NB4 (cell line): ENCODE measurements at places on chromosomes 3 and 15.
A peak's percentile ranks its signal among the peaks of the same experiment; 100 is the strongest.

- DNase-seq, result no peak
Measured at GRCh38 chr15:82852941-82853561, 43.6 kb downstream of the WHAMM start.

- no peak for DNase-seq
Measured at GRCh38 chr3:59644479-59645402, 594.9 kb upstream of the CFAP20DC start.

DNA sequence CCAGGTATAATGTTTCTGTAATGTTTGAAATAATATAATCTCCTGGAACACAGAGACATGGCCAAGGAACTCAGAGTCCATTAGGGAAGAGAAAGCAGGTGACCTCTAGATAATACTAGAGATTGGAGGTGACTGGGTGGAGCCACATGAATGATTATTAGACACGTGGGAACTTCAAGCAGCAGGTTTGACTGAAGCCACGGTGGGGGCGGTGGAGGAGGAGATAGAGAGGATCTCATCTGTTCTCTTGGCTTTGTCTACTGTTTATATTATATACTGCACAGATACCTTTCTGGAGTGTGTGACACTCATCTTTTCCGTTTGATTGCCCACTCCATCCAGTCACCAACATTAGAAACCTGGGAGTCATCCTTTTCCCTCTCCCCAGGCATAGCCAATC lies 33.7 kb downstream of the KIF7 start:
- DNase-seq, result no peak

DNA sequence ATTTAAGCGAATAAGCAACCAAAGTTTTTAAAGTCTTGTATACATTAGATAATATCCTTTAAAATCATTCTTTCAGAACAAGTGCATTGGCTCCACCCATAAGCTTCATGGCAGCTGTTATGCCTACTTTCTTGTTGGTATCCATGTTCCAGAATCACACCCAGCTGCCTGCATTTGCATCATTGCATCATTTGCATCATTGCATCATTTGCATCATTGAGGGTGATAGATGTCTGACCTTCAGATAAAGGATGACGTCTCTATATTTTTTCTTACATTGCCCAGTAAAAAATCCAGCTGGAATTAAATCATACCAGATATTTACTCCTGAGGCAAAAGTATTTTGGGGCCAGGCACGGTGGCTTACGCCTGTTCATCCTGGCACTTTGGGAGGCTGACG lies 42.3 kb downstream of the SLC12A1 start:
- DNase-seq, result no peak

DNA sequence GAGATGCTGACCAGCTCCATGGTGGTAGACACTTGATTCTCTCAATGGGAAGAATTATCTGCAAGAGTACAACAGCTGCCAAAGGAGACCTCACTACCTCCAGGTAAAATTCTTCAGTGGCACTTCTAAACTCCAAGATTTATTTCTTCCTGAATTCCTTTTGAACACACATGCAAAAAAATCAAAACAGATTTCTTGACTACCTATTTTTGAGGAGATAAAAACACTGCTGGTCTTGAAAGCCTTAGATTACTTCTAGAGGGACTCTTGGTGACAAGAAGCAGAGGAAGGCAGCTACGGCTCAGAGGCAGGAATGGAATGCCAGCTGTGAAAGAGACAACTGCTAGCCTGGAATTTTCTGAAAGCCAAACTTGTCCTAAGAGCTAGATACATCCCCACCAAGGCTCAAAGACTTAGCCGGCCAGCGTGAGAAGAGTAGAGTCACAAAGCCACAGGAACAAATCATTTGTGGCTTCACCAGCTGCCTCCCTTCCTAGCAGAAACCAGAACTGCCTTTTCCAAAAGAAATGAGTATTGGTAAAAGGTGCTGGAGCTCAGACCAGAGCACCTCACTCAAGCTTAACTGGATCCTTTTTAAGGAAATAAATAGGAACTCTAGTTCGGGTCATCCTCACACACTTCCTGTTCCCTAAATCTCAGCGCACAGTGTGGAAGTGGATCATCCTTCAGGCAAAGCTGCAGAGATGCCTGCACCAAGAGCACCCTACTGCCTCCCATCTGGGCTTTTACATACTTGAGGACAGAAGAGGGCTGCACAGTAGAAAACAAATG lies 32.6 kb downstream of the CLK3 start:
- no peak for DNase-seq

DNA sequence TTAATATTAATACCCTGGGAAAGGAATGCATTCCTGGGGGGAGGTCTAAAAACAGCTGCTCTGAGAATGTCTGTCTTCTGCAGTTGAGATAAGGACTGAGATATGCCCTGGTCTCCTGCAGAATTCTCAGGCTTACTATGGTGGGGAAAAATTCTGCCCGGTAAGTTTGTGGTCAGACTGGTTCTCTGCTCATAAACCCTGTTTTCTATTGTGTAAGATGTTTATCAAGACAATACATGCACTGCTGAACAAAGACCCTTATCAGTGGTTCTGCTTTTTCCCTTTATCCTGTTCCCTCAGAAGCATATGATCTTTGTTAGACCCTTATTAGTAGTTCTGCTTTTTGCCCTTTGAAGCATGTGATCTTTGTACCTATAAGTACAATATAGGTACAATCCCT lies 494.6 kb downstream of the CNTN6 start:
- DNase-seq, result peak; percentile 6

GRCh38 chr3:37500518-37500917 lies 326.1 kb upstream of the LRRFIP2 start:
- no peak for DNase-seq

- DNase-seq, result peak; percentile 25
Measured at GRCh38 chr15:95620934-95621579, 709.4 kb upstream of the NR2F2 start.

- no peak for DNase-seq
Measured at GRCh38 chr3:194148383-194148782, 12.4 kb downstream of the HES1 start.

DNA sequence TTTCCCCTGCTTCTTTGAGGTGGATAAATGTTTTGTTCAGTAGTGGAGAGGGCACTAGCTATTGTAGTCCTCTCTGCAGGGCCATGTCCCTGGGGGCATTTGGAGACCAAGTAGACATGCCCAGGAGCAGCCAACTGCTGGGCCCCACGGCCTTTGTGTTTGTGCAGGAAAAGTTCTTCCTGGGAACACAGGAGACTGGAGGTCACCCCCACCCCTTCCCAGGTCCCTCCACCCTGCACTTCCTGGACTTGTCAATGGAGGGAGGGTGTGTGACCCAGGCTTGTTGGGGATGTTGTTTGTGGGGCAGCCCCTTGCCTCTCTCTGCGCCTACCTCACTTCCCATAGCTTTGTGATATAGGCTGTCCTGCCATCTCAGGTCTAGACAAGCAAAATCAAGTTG lies 317.0 kb upstream of the LRRFIP2 start:
- peak; percentile 11 for DNase-seq

DNA sequence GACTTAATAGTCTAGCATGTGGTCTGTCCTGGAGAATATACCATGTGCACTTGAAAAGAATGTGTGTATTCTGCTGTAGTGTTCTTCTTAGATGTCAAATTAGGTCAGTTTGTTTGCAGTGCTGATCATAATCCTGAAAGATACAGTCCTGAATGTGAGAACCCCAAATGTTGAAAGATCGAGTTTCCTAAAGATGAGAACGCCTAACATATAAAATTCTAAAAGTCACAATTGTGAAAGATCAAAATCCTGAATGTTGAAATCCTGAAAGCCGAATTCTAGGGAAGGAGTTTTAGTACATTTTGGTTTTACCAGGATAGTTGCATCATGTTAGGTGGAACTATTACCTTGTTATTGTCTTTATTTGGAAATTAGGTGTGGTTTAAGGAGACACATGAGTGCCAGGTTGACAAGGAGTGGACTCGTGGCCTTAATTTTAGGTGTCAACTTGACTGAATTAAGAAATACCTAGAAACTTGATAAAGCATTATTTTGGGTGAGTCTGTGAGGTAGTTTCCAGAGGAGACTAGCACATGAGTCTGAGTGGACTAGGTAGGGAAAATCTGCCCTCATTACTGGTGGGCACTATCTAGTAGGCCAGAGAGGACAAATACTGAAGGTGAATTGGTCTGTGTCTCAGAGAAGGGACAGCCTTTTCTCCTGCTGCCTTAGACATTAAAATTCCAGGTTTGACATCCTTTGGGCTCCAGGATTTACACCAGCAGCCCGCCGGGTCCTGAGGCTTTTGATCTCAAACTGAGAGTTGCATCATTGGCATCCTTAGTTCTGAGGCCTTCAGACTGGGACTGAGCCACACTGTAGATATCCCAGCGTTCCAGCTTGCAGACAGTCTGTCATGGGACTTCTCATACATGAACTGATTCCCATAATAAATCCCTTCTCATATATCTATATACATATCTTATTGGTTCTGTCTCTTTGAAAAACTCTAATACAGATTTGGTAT lies 77.1 kb downstream of the LRRC28 start:
- no peak for DNase-seq

- DNase-seq, result peak; percentile 77
Measured at GRCh38 chr15:74616366-74616939, 817 bp downstream of the CLK3 start.

DNA sequence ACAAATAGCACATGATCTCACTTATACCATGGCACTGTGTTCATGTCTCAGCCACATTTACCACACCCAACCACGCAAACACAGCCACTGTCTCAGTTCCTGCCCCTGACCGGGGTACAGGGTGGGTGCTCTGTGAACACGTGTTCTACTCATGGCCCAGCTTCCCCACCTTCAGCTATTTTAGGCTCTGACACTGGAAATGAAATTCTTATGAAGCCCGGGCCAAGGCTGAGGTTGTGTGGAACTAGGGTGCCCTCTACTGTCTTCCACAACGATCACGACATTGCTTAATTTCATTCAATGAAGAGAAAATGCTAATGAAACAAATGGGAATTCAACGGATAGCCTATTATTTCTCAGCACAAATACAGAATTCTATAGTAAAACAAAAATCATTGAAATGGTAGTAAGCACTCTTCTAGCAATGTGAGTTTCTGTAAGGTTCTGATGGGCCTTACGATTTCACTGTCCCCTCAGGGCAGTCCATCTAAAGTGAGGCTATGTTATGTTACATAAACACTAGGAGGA lies 2.1 kb upstream of the GABRA5 start:
- peak; percentile 60 for DNase-seq

GRCh38 chr3:5022966-5023776 lies 43.9 kb downstream of the BHLHE40 start:
- no peak for DNase-seq

DNA sequence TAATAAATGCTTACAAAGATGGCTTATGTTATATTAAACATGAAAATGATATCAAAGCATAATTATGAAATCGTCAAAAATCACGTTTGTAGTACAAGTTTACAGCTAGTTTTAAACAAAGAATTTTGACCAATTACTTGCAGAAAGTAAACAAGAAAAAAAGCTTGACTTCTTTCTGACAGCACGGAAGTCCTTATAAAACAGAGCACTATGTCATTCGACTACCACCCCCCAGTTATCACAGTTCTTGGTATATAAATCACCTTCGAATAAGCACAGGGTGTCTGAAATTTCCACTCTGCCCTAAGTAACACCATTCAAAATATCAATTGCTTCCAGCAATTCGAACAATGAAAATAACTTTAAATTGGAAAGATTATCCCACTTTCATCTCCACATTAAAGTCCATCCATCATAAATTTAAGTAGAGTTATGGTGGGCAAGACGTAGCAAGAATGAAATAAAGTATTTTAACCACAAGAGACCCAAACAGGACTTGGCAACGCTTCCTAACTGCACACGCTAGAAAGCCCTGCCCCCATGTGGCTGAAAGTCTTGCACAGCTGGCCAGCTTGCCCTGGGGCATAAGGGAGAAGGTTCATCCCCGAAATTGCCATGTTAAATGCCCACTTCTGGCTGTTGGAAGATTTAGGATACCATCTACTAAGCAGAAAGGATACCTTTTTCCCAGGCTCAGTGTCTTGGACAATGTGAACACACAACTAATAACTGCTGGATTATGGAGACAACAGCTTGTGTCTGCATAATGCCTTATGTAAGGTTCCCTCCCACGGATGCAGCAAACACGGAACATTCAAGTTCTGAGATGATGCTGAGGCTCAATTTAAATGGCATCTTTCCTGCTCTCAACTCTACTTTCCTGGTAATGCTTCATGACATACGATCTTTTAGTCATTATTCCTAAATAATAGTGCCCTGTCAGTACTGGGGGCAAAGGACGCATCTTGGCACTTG lies 116.4 kb upstream of the TJP1 start:
- DNase-seq, result no peak

DNA sequence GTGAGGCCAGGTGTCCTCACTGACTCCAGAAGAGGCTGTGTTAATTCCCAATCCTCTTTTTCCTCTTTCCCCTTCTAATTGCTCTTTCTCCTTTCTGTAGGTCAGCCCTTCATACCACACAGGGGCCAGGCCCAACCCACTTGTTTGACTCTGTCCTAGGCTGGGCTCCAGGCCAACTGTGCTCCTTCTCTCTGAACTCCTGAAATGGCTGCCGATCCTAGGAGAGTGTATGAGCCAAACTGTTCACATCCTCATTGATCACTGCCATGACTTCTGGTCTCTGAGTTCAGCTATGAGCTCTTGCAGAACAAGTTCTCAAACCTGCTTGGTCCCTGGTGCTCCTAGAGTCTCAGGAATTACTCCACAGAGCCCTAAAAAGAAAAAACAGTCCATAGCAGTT lies 145.1 kb downstream of the VGLL4 start:
- no peak for DNase-seq

- no peak for DNase-seq
Measured at GRCh38 chr3:100099621-100100020, 14.7 kb downstream of the FILIP1L start.

GRCh38 chr3:71926262-71926600 lies 141.3 kb upstream of the PROK2 start:
- DNase-seq, result no peak

- DNase-seq, result peak; percentile 40
Measured at GRCh38 chr15:82535566-82536408, 4.5 kb downstream of the RPS17 start.

GRCh38 chr3:72559385-72559784 lies 288.9 kb downstream of the SHQ1 start:
- DNase-seq, result peak; percentile 23

DNA sequence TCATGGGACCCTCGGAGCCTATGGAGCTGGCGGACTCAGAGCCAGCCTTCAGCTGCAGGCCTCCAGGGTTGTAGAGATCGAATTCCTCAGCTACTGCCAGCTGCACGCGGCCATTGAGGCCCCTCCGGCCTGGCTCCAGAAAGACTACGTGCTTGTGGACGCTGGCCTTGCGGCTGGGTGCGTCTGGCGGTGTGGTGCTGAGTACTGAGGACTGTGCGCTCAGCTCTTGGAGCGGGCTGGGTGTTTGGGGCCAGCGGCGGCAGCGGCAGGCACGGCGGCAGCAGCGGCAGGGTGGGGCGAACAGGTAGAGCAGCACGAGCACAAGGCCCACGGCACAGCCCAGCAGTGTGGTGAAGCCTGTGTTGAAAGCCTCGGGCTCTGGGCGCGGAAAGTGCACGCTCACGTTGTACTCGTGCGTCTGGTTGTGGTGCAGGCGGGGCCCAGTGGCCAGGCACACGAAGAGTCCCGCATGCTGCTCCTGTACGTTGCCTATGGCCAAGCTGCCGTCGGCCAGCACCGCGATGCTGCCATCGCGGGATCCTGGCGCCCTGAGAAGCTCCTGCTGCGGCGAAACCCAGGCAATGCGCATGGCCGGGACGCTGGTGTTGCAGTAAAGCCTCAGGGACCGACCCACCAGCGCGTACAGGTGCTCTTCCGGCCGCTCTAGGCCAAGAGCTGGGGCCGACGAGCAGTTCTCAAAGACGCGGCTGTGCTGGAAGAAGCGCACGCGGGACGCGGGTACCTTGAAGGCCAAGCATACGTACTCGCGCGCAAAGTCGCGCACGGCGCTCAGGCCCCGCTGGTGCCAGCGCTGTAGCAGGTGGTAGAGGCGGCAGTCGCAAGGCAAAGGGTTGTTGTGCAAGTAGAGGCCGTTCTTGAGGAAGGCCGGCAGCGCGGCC lies 1.3 kb downstream of the AMIGO3 start:
- no peak for DNase-seq

GRCh38 chr15:83404121-83404520 lies 43.0 kb upstream of the SH3GL3 start:
- no peak for DNase-seq
